ENCODE measurements at places on chromosomes 6 and 20.

- no peak for DNase-seq
Measured at GRCh38 chr6:41546475-41546865, 289 bp downstream of the FOXP4 start.

- DNase-seq: no peak
Measured at GRCh38 chr20:62495749-62496567, 20.2 kb upstream of the GATA5 start.

DNA sequence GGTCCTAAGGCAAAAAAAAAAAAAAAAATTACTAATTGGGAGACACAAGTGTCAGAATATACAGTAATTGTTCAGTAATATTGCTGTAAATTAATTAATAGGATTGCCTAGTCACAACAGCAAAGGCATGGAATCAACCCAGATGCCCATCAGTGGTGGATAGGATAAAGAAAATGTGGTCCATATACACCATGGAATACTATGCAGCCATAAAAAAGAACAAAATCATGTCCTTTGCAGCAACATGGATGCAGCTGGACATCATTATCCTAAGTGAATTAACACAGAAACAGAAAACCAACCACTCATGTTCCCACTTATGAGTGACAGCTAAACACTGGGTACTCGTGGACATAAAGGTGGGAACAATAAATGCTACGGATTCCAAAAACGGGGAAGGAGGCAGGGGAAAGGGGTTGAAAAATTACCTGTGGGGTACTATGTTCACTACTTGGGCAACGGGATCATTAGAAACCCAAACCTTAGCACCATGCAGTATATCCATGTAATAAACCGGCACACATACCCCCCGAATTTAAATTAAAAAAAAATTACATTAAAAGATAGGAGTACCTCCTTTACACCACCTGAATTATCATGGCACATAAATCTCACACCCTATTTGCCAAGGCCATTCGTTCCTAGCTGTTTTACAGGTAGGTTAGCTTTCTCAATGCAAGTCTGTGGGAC lies 689 bp upstream of the PFDN4 start:
- no peak for DNase-seq

GRCh38 chr6:105301756-105302616 lies 100.9 kb downstream of the PREP start:
- no peak for DNase-seq

DNA sequence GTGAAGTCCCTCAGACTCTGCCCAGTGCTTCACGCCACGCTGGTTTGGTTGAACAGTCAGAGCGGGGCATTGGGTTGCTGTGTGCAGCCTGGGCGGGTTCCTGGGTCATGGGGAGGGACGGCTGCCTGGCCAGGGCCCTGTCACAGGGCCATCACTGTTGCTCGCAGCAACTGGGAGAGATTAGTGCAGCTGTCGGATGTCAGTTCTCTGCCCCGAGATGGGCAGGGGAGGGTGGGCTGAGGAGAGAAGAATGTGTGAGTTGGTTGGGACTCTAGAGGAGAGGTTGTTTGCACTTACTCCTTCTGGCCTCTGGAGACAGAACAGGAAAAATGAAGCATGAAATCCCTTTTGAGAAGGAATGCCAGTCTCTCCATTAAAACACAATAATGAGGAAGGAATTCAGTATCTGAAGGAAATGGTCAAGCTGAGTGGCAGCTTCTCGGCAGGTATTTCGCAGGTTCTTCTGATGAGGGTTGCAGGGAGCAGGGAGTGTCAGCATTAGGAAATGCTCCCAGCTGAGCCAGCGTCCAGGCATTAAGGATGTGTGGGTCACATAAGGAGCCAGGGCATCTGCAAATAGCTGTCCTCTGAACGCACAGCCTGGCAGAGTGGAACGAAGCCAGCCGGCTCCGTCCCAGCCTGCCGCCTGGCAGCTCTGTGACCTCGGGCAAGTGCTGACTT lies 95.9 kb downstream of the SSR1 start:
- DNase-seq: no peak

DNA sequence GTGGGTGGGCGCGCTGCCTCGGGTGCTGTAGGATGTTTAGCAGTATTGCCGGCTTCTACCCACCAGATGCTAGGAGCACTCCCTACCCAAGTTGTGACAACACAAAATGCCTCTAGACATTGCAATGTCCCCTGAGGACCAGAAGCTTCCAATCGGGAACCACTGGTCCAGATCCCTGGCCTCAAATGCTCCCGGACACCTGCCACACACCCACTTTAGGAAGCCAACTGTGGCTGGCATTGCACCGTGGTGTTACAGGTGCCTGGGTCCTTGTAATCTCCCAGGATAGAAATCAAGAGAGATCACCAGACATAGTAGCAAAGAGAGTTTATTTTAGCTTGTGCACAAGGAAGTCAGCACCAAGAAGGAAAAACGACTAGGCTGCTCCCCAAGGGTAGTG lies 14.9 kb upstream of the RNASET2 start:
- DNase-seq: no peak

DNA sequence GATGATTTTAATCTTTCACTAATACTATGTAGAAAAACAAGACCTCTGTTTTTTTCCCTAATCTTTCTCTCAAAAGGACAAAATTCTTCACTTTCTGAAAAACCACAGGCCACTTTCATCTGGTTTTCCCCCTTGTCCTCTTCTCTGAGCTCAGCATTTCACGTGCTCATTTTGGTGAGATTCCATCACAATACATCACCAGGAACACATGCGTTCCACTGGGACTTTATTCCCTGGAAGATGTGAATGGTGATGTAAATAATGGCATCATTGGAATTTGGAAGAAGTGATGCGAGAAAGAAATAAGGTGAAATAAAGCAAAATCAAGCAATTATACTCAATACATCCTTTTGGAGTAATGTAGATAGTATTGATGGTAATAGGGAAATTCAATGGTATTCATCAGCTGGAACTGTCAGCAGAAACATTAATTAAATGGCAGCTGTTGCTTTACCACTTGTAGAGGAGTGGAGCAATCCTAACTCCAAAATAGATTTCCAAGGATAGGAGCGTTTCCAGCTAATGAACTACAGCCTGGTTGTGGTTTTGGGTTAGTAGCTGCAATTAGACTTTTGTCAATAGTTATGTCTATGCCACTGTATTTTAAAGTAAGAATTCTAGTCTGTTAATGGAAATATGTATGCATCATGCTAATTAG lies 11.5 kb downstream of the FILIP1 start:
- no peak for DNase-seq

Data from CD4-positive, alpha-beta memory T cell (primary cell).